ENCODE measurements at places on chromosomes 7 and 10.

DNA sequence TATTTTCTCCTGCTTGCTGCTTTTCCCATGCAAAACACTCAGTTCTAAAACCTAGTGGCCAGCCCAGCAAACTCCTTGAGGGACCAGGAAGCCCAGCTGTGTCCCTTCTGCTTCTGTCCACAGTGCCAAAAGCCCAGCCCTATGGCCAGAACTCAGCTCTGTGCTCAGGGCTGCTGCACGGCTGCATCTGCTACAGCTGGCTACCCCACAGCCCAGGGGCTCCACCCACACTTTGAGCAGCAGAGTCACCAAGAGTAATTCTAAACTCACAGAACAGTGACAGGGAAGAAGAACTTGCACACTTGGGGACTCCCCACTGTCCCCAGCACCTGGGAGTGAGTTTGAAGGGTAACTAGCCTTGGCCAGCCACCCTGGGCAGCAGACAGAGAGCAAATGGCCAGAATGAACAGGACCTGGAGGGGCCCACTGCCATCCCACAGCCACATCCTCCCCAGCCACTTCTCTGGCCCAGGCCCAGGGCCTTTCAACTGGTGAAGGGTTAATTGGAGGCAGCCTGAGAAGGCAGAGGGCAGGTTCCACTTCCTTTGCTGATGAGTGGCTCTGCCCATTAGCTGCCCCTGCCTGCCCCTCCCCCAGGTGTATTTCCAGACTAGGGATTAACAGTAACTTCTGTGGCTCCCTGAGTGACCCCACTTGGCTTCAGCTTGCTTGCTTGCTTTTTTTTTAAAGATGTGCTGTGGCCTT lies 28.1 kb upstream of the TRIM8 start:
- DNase-seq = no peak

- no peak for DNase-seq
These were observed 15.9 kb downstream of the FAM149B1 start for GRCh38 chr10:73183667-73184281.

GRCh38 chr7:32458025-32458424 lies 32.2 kb downstream of the LSM5 start:
- DNase-seq = no peak

DNA sequence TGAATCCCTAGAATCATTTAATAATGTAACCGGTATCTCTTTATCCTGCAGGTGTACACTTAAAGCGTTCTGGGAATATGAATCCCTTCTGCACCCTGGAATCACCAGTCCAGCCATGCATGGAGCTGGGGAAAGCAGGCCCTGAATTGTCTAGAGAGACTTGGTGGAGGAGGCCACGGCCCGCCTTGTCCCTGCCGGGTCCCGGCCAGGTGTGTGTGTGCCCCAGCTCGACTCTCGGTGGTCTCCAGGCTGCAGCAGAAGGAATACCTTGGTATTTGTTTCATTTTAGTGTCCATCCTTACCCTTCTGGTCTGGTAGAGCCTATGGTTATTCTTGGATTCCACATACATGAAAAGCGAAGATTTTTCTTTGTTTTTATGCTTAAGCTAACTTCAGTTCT lies 58.1 kb downstream of the PRPF18 start:
- DNase-seq = no peak

- DNase-seq = peak; percentile 59
These were observed 282.9 kb downstream of the ADARB2 start for GRCh38 chr10:1454428-1454827.

DNA sequence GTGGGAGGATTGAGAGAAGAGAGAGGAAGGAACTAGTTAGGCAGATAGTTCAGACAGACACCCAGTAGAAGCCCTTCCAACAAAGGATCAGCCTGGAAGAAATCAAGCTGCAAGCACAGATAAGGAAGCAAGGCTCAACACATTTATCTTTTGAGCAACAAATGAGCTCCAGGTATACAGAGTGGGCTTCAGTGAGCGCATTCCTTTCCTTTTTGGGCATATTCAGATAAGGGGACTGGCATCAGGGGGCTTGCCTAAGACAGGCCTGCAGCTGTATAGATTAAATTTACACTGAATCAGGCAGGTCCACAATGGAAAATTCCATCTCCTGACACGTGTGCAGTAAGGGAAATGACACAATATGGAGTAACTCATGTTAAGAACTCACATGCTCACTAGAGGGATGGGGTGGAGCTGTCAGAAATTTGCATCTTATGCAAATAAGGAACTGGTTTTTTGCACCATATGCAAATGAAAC lies 147.2 kb downstream of the AKR1D1 start:
- no peak for DNase-seq

GRCh38 chr10:110353244-110354119 lies 48.8 kb upstream of the SMNDC1 start:
- DNase-seq = no peak

- no peak for DNase-seq
These were observed 25.2 kb downstream of the RAPGEF5 start for GRCh38 chr7:22331704-22332103.

- DNase-seq = no peak
These were observed 45.4 kb downstream of the NAMPT start for GRCh38 chr7:106239406-106239805.

DNA sequence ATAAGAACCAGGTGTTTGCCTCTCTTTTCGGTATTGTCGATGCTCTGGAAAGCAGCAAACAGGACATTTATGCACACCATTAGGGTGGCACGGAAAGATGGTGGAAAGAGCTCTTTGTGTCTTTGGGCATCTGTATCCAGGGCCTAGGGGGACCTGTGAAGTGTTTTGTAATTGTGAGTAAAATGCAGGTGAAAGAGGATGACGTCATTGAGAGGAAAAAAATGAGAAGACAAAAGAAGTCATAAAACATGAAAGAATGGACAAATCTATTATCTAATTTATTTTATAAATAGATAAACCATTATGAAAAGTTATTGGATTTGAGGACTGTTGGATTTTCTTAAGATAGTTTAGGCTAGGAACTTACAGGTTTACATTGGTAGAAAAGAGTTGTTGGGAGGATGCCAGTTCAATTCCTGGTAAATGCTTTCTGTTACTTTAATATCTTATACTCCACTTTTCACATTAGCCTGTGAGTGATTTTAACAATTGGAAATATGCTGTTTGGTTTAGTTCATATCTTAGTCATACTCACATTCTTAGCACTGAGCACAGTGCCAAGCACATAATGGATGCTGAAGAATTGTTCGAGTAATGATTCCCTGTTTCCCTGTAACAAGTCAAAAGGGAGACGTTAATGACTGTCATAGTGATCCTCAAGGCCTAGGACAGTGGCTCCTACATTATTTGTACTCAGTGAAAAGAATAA lies 62.6 kb downstream of the EXOC4 start:
- DNase-seq = no peak

DNA sequence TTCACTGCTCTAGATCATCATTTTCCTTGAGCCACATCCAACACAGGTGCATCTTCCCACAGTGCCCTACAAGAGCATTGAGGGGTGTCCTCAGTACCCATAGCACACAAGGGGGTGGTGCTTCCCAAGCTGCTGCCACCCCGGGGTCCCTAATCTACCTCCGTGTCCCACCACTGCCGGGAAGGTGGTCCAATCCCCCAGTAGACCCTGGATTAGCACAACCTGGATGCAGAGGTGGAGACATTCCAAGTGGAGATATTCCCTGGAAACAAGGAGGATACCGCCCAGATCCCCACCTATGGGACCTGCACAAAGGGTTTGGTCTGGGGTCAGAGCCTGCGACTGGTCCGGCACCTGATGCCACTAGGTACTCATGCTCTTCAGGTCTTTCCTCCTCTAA lies 284.8 kb upstream of the PPP2R2D start:
- no peak for DNase-seq

DNA sequence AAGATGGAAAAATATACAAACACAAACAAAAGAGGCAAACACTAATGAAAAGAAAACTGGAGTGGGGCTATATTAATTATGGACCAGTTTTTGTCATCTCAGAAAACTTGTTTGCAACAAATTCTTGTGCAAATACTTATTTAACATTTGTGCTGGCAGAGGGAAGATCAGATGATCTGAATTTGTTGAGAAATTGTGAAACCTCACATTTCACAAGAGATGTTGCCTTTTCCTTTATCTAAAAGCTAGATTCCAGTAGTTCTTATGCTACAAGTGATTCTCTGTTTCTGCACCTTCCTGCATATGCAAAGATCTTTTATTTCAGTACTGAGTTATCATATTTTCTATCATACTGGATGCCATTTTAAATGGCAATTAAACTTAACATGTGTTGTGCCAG lies 320.7 kb downstream of the SUGCT start:
- DNase-seq = no peak

- no peak for DNase-seq
These were observed 20.1 kb downstream of the PPP1R17 start for GRCh38 chr7:31707089-31707488.

DNA sequence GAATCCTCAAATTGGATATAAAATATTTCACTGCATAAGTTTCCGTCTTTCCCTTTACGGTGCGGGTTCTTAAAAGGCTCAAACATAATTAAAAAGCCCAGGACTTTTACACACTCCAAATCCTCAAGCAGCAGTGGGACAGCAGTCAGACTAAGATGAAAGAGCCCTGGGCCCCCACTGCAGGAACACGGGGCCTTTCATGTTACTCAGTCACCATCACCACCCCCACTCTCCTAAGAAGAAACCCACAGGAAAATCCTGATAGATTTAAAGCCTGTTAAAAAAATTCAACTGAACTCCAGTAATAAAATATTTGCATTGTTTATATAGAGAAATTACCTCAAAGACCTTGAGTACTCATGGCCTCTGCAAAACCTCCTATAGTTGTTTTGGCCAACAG lies 74.0 kb upstream of the TRIL start:
- no peak for DNase-seq

DNA sequence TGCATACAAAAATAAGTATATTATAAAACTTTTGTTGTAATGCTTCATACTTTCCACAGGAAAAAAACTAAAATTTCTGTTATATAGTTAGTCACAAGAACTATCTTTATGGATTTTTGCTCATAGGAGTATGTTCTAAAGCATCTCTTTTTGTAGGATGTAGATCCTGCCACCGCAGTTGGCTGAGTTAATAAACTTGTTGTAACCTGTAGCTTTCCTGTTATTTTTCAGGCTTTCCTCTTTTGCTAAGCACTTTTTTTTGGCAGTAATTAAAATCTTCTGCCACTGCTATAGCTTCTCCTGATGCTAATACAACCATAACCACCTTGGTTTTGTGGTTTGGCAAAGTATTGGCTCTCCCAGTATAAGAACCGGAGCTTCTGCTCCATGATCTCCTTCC lies 60.3 kb downstream of the WNT2 start:
- DNase-seq = no peak

- no peak for DNase-seq
These were observed 135.1 kb downstream of the ZMIZ1 start for GRCh38 chr10:79203833-79204232.

- DNase-seq = no peak
These were observed 155.2 kb downstream of the ARID5B start for GRCh38 chr10:62056698-62057097.

- DNase-seq = no peak
These were observed 678 bp upstream of the EIF4H start for GRCh38 chr7:74173491-74173865.

GRCh38 chr10:122642726-122643605 lies 56.7 kb downstream of the C10orf120 start:
- no peak for DNase-seq

- DNase-seq = no peak
These were observed 28.5 kb downstream of the NPS start for GRCh38 chr10:127577376-127578258.

DNA sequence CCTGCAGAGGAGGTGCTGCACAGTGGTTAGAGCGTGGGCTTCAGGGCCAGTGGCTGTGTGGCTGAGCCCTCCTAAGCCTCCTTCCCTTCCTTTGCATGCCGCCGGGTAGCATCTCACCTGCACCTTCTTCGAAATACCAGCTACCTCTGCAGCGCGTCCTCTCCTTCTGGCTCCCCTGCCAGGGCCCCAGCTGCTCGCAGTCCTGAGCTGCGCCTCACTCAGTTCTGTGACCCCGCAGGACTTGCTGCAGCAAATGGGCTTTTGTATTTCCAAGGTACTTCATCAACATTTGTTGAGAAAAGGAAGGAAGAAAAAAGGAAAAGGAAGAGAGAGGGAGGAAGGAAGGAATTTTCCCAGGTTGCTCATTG lies 146.7 kb upstream of the PRR15 start:
- no peak for DNase-seq

GRCh38 chr7:23347033-23347681 lies 48.0 kb downstream of the MALSU1 start:
- DNase-seq = no peak

- no peak for DNase-seq
These were observed 38.7 kb downstream of the SHH start for GRCh38 chr7:155773531-155773930.

GRCh38 chr10:11713186-11713743 lies 28.9 kb upstream of the ECHDC3 start:
- DNase-seq = no peak

- no peak for DNase-seq
These were observed at the start of gene ST8SIA6 for GRCh38 chr10:17454161-17455014. ST8SIA6 (minus strand) TSS chr10:17454595; CDS start chr10:17454255, 340 bp downstream.

GRCh38 chr7:155283565-155284194 lies 14.0 kb upstream of the INSIG1 start:
- DNase-seq = no peak

DNA sequence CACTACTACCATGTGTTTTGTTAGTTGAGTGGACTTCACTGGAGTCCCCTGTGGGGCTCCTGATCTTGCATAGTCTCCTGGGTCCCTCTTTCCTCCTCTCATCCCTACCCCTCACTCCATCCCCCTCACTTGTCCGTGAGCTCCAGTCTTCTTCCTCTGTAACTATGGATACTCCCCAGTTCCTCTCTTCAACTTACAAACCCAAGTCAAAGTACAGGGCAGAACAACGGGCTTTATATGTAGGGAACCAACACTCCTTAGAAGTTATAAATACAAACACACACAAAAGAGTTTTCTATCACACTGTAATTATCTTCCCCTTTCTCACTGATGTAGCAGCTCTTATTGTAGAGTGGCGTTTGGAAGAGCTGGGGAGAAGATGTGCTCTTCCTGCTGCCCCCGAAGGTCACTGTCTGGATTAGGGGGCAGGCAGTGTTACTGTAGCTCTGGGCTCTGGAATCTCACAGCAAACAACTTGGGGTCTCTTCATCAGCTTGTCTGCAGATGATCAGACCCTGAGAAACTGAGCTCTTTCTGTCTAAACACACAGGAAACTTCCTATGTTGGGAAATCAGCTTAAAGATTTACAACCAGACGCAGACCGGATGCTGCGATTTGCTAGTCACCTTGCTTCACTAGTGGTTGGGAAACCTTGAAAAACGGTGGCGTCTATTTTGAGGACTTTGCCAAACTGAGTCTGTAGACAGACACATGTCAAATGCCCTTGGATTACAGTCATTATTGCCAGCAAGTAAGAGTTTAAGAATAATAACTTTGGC lies 13.6 kb downstream of the SNX10 start:
- DNase-seq = no peak

GRCh38 chr7:93575555-93576399 lies 1.3 kb upstream of the CALCR start:
- no peak for DNase-seq

GRCh38 chr7:25594122-25594521 lies 365.8 kb upstream of the NPVF start:
- DNase-seq = no peak

DNA sequence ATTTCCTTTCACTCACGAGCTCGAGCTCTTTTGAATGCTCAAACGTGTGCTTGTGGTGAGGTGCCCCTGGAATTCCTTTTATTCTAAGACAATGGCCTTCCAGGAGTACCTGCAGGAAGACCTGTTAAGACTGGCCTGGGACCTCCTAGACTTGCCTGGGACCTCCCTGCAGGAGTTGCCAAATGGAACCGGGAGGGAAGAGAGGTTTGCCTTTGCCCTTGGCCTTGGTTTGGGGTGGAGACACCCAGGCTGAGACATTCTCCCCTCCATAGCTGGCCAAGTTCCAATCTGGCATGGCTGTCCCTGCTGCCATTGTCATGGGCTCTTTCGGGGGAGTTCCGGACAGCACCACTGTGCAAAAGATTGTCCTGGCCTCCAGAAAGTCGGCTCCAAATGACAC lies 39.7 kb downstream of the DNAJB12 start:
- no peak for DNase-seq

Data from NCI-H1436 (cell line).